NCI-H2081 treated with DMSO at 0.1 percent for 48 hours (cell line): ENCODE measurements at places on chromosomes 7 and 10.

GRCh38 chr7:25812086-25812850, 339.7 kb upstream of the NFE2L3 start:
- no peak for DNase-seq

DNA sequence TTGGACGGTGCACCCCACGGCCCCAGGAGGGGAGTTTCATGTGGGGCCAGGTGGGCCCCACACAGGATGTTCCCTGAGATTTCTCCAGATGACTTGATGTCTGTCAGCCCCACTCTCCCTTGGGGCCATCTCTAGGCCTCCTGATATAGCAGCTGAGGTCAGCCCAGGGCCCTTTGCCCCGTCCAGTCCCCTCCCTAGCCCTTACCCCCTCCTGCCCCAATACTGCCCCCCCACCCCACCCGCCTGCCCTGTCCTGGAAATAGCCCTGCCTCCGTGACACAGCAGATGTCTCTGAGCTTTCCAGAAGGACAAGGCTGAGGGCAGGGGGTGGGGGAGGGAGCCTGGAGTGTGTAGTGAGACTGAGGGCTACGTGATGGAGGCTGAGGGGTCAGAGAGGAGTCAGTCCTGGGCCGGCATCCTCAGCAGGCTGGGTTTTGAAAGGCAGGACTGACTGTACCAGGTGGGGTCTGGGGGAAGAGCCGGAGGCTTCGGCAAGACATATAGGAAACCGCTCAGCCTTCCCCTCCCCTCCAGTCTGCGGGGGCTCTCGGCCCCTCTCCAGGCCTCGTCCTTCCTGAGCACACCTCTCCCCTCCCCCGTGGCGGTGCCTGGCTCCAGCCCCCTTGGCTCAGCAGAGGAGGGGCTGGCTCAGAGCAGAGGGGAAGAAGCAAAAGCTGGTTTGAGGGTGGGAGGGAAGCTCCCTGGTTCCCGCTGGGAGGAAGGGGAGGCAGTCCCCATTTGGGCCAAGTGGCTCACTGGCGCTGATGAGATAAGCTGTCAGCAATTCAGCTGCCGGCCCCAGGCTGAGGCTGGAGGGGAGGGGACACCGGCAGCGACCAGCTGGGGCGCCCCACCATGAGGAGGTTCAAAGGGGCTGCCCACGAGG, 2.0 kb downstream of the FLNC start:
- DNase-seq = no peak

DNA sequence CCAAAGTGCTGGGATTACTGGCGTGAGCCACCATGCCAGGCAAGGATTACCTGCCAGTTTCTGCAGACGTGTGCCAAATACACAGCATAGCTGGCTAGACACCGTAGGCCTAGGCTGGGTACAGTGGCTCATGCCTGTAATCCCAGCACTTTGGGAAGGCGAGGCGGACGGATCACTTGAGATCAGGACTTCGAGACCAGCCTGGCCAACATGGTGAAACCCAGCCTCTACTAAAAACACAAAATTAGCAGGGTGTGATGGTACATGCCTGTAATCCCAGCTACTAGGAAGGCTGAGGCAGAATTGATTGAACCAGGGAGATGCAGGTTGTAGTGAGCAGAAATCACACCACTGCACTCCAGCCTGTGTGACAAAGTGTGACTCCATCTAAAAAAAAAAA, 868 bp downstream of the RFC2 start:
- no peak for DNase-seq

DNA sequence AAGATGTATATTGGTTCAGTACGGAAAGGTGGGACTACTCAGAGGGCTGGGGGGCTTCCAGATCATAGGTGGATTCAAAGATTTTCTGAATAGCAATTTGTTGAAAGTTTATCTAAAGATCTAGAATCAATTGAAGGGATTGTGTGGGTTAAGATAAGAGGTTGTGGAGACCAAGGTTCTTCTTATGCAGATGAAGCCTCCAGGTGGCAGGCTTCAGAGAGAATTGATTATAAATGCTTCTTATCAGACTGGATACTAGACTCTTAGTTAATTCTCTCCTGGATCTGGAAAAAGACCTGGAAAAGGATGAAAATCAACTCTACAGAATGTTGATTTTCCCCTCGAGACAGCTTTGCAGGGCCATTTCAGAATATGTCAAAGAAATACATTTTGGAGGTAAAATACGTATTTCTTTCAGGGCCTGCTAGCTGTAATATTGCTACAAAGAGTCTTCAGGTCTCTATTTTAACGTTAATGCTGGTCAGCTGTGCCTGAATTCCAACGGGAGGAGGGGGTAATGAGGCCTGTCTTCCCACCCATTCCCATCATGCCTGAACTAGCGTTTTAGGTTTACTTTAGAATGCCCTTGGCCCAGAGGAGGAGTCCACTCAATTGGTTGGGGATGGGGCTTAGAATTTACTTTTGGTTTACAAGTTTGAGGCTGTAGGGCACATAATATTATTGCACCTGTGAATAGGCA, 12.8 kb upstream of the GPR15LG start:
- DNase-seq = no peak

GRCh38 chr10:48802611-48803071, 118.0 kb downstream of the WDFY4 start:
- no peak for DNase-seq
